ENCODE measurements at places on chromosomes 5 and 9.

- no peak for DNase-seq
These were observed 47.4 kb downstream of the FNBP1 start for GRCh38 chr9:129995409-129996160.

DNA sequence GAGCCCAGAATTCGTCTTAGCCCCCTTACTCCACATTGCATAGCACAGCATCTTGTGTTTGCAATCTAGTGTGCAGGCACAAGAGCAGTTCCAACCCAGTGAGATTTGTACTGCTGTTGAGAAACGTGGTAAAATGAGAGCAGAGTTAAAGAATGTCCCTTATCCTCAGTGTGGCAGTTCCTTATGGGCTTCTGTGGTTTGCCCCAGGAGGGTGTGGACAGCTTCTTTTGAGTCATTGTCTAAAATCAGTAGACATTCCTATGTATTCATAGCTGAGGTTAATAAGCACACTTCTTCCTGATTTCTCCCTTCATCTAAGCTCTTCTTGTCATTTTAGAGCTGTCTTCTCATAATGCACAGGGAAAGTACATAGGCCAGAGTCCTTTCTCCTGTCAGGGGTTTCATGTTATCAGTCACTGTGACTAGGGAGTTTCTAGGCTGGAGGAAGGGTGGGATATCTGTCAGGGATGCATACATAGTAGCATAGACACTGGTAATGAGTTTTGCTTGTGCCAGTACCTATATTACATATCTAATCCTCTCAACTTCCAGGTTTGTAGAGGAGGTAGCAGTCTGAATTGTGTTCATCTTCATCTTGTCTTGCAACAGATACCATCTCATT, 2.0 kb upstream of the CAVIN4 start:
- DNase-seq, result no peak

DNA sequence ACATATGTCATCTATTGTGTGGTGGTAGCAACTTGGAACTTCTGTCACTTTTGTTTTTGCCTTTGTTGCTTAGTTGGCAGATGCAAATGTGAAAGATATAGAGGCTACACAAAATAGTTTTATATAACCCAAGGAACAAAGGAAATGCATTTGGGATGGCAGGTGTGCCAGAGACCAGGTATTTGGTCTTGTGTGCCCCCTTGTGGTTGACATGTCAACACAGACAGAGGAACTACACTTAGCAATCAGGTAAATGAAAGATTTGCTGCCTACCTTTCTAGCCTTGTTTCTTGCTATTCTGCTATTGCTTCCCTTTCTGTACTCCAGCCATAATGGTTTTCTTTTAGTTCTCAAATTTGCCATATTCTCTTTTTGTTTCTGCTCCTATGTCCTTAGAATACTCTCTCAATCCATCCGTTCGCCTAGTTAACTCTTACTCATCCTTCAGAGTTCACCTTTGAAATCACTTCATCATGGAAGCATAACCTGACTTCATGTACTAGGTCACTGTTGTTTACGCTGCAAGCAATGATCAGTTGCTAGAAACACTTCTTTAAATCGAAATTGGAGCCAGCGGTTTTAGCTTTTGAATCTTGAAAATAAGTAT, 119.5 kb downstream of the TRPM3 start:
- DNase-seq, result peak; percentile 1

DNA sequence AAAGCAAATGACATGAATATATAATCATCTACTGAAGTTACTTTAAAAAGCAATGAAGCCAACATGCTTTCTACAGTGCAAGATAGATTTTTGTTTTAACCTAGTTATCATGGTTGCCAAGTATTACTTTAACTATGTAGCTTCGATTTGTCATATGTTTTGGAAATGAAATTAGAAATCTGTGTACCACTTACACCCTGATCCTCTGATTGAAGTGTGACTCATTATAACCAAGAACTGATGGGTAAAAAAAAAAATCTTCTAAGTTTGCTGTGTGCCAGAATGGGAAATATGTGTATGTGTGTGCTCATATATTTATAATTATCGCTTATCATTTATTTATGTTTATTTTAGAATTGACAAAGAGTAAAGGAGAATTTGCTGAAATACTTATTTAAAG, 9.1 kb upstream of the CDC42SE2 start:
- no peak for DNase-seq

DNA sequence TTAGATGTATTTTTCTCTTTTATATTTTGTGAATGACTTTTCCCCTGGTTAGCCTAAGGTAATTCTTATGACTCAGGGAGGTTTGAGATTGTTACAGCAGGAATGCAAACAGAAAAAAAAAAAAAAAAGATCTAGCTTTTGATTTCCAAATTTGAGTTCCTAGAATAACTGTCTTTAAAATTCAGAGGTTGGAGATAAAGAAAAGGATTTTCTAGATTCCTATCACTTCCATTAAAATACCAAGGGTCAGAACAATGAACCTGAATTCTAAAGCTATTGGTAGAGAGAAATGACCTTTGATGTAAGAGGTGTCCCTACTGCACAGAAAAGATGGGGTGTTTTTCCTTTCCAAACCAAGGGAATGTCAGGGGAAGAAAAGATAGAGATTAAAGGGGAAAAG, 262.5 kb downstream of the DOCK8 start:
- no peak for DNase-seq

DNA sequence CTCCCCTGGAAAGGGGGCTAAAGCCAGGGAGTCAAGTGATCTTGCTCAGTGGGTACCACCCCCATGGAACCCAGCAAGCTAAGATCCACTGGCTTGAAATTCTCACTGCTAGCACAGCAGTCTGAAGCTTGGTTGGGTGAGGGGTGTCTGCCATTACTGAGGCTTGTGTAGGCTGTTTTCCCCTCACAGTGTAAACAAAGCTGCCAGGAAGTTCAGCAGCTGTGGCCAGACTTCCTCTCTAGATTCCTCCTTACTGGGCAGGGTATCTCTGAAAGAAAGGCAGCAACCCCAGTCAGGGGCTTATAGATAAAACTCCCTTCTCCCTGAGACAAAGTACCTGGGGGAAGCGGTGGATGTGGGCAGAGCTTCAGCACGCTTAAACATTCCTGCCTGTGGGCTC, 17.1 kb upstream of the EPB41L4A start:
- no peak for DNase-seq

DNA sequence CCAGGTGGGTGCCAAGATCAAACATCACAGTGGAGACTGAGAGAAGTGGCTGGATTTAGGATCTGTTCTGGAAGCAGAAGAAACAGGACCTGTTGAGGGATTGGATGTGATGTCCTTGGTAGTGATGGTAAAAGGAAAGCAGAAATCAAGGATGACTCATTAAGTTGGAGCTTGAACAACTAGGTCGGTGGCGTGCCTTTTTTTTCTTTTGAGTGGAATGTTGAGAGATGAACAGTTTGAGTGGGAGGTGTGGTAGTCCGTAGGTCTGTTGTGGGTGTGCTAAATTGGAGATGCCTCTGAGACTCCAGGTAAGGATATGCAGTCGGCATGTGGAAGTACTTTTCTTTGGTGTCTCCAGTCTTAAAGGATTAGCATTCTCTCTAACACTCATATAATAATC, 92.1 kb upstream of the IL12B start:
- no peak for DNase-seq

DNA sequence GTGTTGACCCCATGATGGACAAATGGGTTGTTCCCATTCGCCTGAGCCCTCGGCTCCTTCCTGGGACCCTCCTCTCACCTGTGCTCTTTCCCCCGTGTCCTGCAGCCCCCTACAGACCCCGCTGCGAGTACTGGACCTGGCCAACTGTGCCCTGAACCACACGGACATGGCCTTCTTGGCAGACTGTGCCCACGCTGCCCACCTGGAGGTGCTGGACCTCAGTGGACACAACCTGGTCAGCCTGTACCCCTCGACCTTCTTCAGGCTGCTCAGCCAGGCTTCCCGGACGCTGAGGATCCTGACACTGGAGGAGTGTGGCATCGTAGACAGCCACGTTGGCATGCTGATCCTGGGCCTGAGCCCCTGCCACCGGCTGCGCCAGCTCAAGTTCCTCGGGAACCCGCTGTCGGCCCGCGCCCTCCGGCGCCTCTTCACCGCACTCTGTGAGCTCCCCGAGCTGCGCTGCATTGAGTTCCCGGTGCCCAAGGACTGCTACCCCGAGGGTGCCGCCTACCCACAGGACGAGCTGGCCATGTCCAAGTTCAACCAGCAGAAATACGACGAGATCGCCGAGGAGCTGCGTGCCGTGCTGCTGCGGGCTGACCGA, 3.4 kb downstream of the LRRC14B start:
- DNase-seq, result no peak

DNA sequence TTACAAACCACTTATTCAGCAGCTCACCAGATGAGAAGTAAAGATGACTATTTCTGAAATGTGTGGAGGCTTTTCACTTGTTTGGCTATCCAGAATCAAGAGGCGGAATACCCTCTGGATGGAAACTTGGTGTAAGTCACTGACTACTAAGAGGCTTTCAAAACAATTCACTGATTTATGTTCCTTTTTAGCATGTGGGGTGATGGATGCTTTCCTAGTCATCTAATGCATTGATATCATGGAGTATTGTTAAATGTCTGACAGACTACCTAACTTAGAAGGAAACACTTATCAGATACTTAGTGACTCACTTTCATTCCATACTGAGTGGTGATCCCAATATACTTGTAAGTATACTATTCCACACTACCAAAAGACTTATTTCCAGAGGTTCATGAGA, 141.4 kb downstream of the PLK2 start:
- no peak for DNase-seq

DNA sequence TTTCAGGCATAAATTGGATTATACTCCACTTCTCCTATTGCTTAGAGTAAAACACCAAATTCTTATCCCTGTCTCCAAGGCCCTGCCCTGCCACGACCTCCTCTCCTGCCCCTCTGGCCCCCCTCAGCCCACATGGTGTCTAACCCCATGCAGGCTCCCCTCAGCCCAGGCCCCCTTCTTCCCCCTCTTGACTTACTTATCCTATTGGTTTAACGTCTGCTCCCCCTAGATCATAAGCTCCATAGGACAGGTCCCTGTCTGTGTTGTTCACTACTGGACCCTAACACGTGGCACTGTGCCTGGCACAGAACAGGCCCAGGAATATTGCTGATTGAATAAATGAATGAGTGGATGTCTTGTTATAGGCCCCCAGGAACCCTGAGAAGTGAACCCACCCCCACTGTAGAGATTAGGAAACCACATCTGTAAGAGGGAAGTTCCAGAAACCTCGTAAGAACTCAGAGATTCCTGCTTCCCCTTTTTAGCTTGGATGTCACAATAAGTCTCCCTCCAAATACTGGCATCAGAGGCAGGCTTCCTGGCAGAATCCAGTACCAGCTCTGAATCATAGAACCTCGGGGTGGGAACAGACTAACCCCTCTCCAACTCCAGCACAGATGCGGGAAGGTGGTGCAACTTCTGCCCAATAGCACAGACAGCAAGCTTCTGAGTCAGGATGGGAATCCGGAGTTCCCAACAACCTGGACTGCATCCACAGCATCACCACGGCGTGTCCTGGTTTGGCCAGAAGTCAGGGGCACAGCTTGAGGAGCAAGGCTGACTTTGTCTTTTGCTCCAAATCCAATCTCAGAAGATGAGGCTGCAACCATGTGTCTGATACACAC, 31.5 kb downstream of the HRH2 start:
- no peak for DNase-seq

- no peak for DNase-seq
These were observed 17.0 kb upstream of the SELENOP start for GRCh38 chr5:42828671-42829070.

DNA sequence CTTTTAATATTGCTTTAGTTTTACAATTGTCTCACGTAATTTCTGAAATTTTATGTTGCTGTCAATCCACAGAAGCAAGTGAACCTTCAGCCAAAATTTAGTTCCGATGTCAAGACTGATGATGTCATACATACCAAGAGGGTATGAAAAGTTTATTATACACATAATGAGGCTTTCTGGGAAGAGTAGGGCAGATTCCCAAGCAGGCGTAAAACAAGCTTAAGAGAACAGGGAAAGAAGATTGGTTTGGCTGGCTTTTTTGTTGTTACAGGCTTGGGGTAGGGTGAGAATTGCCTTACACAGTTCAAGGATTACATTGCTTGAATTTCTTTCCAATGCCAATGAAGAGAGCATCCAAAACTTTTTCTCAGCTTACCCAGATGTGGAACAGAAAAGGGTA, 1962.9 kb upstream of the CDH6 start:
- no peak for DNase-seq

DNA sequence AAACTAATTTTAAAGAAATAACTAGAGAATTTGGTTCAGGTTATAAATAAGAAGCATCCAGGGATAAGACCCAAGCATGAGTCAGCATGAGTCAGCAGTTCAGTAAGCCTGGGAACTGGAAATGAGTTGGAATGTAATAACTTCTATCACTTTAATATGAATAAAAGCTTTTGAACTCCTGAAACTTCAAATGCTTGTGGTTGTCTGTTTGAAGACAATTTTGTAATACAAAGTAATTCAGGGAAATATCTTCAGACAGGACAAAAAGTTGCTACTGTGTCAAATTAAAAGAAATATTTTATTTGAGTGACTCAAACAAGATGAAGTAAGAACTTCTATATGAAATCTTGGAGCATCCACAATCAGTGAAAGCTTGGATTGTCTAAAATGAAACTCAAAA, 331.2 kb upstream of the DAB2 start:
- no peak for DNase-seq

- DNase-seq, result no peak
These were observed 159.7 kb upstream of the OTULINL start for GRCh38 chr5:14421851-14422250.

DNA sequence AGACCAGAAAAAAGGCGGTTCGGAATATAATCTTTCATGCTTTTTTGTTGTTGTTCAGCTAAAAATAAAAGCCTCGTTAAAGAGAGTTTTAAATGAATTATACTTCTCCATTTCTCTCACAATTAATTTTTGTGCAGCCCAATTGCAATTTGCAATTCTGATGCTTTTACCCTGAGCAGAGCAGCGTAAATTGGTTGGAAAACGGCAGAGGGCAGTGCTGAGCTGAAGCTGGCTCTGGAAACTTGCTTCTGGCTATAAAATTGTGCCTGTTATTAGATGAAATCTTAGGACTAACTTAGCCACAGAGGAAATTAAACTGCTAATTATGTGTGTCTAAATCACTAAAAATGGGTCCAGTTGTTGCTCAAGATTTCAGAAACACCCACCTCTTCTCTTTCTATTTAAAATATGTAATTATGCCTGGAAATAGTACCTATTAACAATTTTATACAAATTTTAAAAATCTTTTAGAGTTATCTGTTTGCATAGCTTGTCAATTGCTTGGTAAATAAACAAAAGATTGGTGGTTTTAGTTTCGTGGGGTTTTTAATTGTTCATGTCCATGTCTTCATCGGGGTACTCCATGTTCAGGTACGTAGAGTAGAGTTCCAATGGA, 441.8 kb upstream of the TLE4 start:
- DNase-seq, result peak; percentile 21

- no peak for DNase-seq
These were observed 77.5 kb downstream of the RXRA start for GRCh38 chr9:134403682-134404301.

GRCh38 chr5:51732304-51732703, 349.1 kb downstream of the ISL1 start:
- DNase-seq, result no peak

DNA sequence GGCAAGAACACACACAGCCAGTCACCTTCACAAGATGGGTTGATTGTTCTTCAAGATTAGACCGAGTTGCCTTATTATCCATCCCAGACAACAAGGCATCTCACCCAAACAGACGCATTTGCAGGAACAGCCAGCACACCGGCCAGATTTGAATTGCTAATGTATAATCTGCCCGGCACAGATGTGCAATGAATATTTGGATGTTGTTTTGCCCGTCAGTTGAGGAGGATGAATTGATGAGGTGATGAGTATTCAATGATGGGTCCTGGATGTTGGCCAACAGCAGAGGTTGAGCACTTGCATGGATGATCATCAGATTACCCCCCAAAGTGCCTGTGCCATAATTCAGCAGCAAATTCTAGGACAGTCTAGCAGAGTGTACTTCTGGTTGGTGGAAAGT, 20.1 kb downstream of the ALG2 start:
- no peak for DNase-seq

- no peak for DNase-seq
These were observed 54.5 kb downstream of the AK8 start for GRCh38 chr9:132823370-132824145.
